ENCODE measurements at places on chromosomes 5 and 9. TPM values are rescaled to one million over a fixed set of nuclear protein-coding genes. Genes with fewer than 3 reads are reported as not detected.

The ADAMTS12 gene
- 18.6 TPM for total RNA-seq

The PALM2AKAP2 gene
- total RNA-seq: 18.8 TPM

The CATSPER3 gene
- total RNA-seq: not detected

The MZB1 gene
- total RNA-seq: not detected

The LRRTM2 gene
- under 0.01 TPM for total RNA-seq

The ATP10B gene
- not detected for total RNA-seq

The GZMA gene
- total RNA-seq: not detected

The MARCOL gene
- not detected for total RNA-seq

The F2RL1 gene
- 26.8 TPM for total RNA-seq

The PCDHA7 gene
- total RNA-seq: 1.5 TPM

The ZBTB5 gene
- 8.9 TPM for total RNA-seq

The BAAT gene
- not detected for total RNA-seq

The ASS1 gene
- 359 TPM for total RNA-seq

The PCDHB11 gene
- total RNA-seq: 0.70 TPM
